GM20000 (cell line): ENCODE measurements at places on chromosomes 1 and 21.

DNA sequence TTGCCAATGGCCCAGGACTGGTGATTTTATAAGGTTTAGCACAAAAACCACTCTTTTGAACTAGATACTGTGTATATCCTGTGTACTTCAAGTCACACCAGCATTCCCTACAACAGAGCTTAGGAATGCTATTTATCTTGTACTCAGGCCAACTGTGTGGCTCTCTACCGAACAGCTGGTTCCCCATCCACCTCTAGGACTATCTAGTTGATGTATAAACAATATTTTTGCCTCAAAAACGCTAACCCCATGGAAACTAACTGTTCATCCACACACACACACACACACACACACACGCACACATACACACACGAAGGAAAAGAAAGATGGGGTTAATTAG, 28.7 kb upstream of the SLC45A3 start:
- DNase-seq, result no peak

- no peak for DNase-seq
Measured at GRCh38 chr1:152747831-152748230, 10.0 kb upstream of the KPRP start.

GRCh38 chr21:40847951-40848350, 993 bp upstream of the DSCAM start:
- no peak for DNase-seq

DNA sequence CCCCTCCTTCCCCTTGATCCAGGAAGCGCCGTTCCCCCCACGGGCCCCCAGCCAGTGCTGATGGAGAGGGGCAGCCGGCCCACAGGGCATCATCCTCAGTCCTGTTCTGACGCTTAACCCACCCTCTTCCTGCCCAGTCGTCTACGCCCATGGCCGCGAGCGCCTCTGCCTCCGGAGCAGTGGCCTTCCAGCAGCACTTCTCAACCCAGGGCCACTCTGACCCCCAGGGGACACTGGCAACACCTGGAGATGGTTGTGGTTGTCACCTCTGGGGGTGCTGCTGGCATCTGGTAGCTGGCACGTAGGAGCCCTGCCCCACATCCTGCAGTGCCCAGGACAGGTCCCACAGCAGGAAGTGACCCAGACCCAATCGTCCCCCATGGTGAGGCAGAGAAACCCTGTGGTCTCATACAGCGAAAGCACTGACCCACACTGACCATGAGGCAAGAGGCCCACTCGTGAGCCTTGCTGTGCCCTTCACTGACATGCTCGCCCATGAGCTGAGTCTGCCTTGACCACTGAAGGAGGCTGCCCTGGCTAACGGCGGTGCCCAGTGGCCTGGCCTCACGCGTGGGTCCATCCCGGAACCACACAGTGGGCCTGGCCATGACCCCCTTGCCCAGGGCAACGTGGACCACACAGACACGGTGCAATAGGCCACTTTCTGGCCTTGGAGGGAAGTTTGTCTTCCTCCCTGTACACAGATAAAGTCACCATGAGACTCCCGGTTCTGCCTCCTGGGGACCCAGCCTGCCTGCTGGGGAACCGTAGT, 96.8 kb upstream of the ARHGEF16 start:
- DNase-seq, result no peak

DNA sequence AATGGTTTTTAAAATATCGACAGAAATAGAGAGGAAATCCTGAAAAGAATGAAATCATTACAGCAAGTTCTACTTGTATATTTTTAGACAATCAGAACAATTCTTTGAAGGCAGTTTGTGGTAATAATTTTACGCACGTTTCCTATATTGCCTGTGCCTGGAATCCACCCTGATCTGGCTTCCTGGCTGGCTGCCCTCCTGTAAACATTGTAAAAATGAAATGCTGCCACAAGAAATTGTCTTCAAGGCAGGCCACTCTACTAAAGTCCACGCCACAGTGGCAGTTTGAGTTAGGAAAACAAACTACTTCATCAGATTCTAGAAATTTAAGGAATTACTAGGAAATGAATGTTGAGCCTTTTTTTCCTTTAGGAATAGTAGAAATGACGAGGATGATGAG, 454.5 kb upstream of the NR5A2 start:
- DNase-seq, result no peak

DNA sequence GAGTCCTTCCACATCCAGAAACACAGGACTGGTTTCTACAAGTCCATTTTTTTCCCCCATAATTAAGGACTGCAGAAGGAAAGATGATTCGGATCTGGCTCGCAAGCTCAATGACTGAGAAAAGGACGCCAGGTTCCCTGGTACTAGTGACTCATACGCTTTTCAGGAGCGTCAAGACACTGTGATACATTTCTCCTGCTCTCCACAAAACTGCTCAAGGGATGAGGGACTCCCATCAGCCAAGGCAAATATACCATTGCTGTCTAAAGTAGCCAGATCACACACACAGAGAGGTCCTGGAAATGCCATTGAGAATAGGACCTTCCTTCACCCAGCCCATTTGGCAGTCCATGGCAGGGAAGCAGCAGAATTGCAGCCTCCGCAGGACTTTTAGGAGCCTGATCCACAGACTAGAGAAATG, 253.6 kb upstream of the IRF2BP2 start:
- no peak for DNase-seq

DNA sequence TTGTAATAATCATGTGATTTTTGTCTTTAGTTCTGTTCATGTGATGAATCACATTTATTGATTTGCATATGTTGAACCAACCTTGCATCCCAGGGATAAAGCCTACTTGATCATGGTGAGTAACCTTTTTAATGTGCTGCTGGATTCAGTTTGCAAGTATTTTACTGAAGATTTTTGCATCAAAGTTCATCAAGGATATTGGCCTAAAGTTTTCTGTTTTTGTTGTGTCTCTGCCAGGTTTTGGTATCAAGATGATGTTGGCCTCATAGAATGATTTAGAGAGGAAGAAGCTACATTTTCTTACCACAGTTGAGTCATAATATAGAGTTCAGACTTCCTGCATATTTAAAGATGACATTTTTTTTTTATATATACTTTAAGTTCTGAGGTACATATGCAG, 455.9 kb downstream of the PLPP3 start:
- DNase-seq, result no peak
